Omental fat pad (tissue), 4 donors: ENCODE measurements at places on chromosomes 1 and 21.

DNA sequence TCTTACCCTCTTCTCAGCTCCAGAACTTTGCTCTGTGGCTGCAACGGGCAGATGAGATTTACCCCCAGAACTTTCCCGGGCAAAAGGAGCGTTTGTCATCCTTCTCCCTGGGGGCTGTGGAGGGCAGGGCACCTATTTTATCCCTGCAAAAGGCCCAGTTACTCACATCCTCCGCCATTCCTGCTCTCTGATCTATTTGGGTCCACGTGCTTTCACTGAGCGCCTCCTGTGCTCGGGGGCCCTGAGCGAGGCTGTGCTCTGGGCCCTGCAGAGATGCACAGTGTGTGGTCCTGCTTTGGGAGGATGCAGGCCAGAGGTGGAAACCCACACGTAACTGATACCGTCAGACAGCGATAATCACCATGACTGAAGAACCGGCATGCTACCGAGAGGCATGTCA, 2.4 kb upstream of the CSMD2 start:
- no peak for DNase-seq

- DNase-seq: no peak
Observed at GRCh38 chr1:118984086-118984721, 3.9 kb downstream of the TBX15 start.

DNA sequence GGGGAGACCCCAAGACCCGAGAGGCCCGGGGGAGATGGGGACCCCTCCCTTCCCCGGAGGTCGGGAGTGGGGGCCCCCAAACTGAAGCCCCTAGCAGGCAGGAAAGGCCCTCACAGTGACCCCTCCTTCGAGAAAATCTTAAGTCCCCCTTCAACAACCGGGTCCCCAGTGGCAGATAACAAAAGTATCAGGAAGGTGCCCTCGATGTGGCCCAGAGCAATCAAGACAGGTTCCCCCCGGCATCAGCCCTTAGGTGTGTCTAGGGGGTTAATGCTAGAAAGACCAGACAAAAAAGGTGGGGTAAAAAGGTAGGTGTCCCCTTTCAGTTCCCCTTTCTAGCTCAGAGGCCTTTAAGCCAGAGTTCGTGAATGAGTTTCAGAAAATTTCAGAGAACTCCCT, 282 bp upstream of the ECE1 start:
- DNase-seq: no peak

- DNase-seq: no peak
Observed at GRCh38 chr1:106584107-106584506, 472.4 kb upstream of the PRMT6 start.

GRCh38 chr1:229271448-229272159, 693 bp downstream of the RAB4A start:
- no peak for DNase-seq

DNA sequence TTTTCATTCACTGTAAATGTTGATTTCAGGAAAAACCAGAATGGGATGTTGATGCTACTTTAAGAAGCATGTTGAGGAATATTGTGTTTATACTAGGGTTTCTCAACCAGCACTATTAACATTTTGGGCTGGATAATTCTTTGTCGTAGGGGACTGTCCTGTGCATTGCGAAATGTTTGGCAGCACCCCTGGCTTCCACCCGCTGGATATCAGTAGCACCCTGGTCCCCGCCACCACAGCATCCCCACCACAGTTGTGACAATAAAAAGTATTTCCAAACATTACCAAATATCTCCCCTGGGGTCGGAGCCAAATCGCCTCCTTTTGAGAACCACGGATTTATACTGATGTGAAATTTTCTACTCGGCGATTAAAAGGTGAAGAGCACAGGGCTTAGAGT, 41.9 kb downstream of the BTG3 start:
- DNase-seq: no peak
